ENCODE measurements at places on chromosomes 7 and 10. TPM values are rescaled to one million over a fixed set of nuclear protein-coding genes. Genes with fewer than 3 reads are reported as not detected.

DNA sequence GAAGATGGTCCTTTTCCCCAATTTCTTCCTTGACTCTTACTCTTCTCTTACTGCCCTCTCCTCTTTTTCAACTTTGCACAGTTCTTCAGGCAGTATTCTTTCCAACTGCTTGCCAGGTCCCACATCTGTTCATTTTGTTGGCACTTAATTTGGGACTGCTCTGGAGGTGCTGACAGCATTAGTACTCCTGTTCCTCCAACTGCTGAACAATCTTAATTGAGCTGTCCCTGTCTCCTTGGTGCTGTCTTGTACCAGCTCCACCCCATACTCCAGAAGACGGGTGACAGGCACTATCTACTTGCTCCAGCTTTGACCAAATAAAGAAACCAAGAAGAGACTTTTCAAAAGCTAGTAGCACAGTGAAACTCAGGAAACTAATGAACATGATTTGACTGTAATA, 160.0 kb downstream of the PDE1C start:
- no peaks in the 10 kb centered on the region for H3K4me1 ChIP-seq
- no peak for DNase-seq
- no peaks in the 10 kb centered on the region for H3K36me3 ChIP-seq
- H3K4me3 ChIP-seq = no peak overlapping the region

DNA sequence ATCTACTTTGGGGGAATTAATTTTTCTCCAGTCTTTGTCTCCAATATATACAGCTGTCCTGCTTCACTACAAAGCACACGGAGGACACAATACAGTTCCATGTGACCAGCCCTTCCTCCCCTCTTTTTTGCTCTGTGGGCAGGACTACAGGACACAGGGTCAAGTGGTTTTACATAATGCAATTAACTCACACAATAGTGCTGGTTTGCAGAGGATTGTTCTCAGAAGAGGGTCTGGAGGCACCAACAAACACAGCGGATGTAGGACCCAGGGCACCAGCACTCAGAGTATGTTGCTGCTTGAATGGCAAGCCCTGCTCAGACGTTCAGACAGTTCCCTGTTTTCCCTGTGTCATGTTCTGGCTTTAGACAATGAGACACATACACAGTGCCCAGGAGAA, 52.0 kb upstream of the NPTX2 start:
- H3K4me1 ChIP-seq = peaks cover 14% of the 10 kb centered on the region
- H3K36me3 ChIP-seq = no peaks in the 10 kb centered on the region
- H3K4me3 ChIP-seq = no peak overlapping the region
- no peak for DNase-seq
- peaks cover 12% of the 10 kb centered on the region for H3K27me3 ChIP-seq

MARCHF5 gene
- 6.7 TPM for total RNA-seq

- H3K27ac ChIP-seq = no peak overlapping the region
- no peaks in the 10 kb centered on the region for H3K27me3 ChIP-seq
- no peaks in the 10 kb centered on the region for H3K4me1 ChIP-seq
- no peaks in the 10 kb centered on the region for H3K36me3 ChIP-seq
- no peak for DNase-seq
- no peak overlapping the region for H3K4me3 ChIP-seq
These were observed 133.3 kb downstream of the MPP7 start for GRCh38 chr10:28169525-28169924.

DNA sequence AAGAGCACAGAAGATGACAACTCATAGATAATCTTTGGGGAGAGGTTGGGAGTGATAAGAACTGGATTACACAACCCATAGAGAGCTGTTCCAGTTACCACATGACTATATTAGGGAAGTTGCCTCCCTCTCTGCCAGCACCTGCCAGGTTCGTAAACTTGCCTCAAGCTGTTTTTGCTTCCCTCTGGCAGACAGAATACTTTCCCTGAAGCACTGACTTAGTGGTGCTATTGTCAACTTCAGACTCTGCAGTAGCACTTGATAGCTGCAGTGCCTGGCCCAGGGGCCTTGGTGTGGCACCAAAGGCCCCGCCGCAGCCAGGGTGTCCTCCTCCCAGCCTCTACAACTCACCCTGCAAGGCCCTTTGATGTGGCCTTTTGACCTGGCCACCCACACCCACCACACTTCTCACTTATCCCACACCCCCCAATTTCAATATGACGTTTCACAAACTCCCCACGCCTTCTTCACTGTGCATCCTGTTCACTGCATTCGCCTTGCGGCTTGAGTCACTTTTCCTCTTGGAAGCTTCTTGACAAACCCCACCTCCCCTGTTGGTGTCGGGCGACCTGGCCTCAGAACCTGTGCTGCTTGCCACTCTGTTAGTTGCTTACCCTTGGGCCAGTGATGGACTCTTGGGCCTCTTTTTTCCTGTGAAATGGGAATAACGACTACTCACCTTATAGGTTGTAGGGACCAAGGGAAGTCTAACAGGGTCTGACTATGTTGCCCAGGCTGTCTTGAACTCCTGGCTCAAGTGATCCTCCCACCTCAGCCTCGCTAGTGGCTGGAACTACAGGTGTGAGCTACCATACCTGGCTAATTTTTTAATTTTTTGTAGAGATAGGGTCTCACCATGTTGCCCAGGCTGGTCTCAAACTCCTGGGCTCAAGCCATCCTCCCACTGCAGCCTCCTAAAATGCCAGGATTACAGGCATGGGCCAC, 50.2 kb upstream of the PODXL start:
- H3K27me3 ChIP-seq = no peaks in the 10 kb centered on the region
- no peaks in the 10 kb centered on the region for H3K36me3 ChIP-seq
- H3K27ac ChIP-seq = no peak overlapping the region

HTR7 gene
- 0.62 TPM for total RNA-seq

- H3K4me3 ChIP-seq = no peak overlapping the region
- no peak for DNase-seq
- no peaks in the 10 kb centered on the region for H3K4me1 ChIP-seq
- H3K36me3 ChIP-seq = no peaks in the 10 kb centered on the region
- H3K27ac ChIP-seq = no peak overlapping the region
These were observed 20.9 kb downstream of the FOXK1 start for GRCh38 chr7:4702961-4703512.

GRCh38 chr7:50696810-50697582, 85.7 kb downstream of the GRB10 start:
- H3K27ac ChIP-seq = no peak overlapping the region
- peaks cover 5% of the 10 kb centered on the region for H3K36me3 ChIP-seq
- peak; percentile 46 for DNase-seq

- DNase-seq = peak; percentile 89
- no peaks in the 10 kb centered on the region for H3K27me3 ChIP-seq
- H3K36me3 ChIP-seq = no peaks in the 10 kb centered on the region
- H3K4me1 ChIP-seq = peaks cover 13% of the 10 kb centered on the region
- peak overlapping the region; percentile 35 for H3K4me3 ChIP-seq
- peak overlapping the region; percentile 81 for H3K27ac ChIP-seq
These were observed 105.9 kb upstream of the ETV1 start for GRCh38 chr7:14095233-14095950.

- no peaks in the 10 kb centered on the region for H3K27me3 ChIP-seq
- peaks cover 4% of the 10 kb centered on the region for H3K4me1 ChIP-seq
- H3K4me3 ChIP-seq = no peak overlapping the region
- no peak for DNase-seq
- no peaks in the 10 kb centered on the region for H3K36me3 ChIP-seq
- no peak overlapping the region for H3K27ac ChIP-seq
These were observed 6.7 kb upstream of the CHST15 start for GRCh38 chr10:124100124-124100523.

SPDYE9 gene
- total RNA-seq = not detected

DNA sequence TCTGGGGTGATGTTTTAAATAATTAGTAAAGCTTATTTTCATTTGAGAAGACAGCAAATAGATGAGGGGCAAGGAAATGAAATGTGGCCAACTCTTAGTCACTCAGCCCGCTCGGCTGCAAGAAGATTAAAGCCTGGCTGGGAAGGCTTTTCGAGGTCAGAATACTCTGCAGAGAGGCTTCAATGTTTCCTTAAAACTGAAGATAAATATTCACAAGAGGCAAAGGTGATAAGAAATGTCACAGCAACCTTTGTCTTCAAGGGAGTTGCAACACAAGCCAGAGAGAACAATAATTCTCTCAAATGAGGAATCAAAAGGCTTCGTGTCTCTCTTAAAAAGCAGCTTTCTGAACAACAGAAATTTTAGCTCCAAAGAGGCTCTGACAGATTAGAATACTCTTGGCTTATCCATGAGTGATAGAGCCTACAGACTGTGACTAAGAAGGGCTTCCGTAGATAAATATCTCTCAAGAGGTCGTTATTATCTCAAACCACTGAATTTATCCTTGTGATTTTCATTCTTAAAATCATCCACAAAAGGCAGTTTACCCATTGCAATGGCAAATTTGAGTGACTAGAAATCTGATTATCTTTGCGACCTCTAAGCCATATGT, 92.5 kb downstream of the KLF6 start:
- peaks cover 18% of the 10 kb centered on the region for H3K4me1 ChIP-seq
- no peak overlapping the region for H3K4me3 ChIP-seq
- H3K27ac ChIP-seq = no peak overlapping the region
- H3K36me3 ChIP-seq = no peaks in the 10 kb centered on the region
- DNase-seq = no peak
- H3K27me3 ChIP-seq = no peaks in the 10 kb centered on the region

SUGCT gene
- 1.7 TPM for total RNA-seq

Measured in PC-3 (cell line).